Left lobe of liver (tissue), 2 donors: ENCODE measurements at places on chromosomes 5 and 9. TPM values are rescaled to one million over a fixed set of nuclear protein-coding genes. Genes with fewer than 3 reads are reported as not detected.

The AMBP gene
- total RNA-seq, result 6,364 TPM

The PCDHB16 gene
- total RNA-seq, result 0.58 TPM

The BTNL3 gene
- not detected for total RNA-seq

The TSSK1B gene
- total RNA-seq, result not detected

The CD14 gene
- 211 TPM for total RNA-seq

The PAPPA gene
- total RNA-seq, result 0.13 TPM

The HSPB3 gene
- total RNA-seq, result not detected

The LECT2 gene
- total RNA-seq, result 6.5 TPM

The SPATA31D4 gene
- not detected for total RNA-seq

The ADAMTS13 gene
- 21.4 TPM for total RNA-seq

The PCSK5 gene
- total RNA-seq, result 3.2 TPM

The INSL4 gene
- not detected for total RNA-seq

The GRM6 gene
- not detected for total RNA-seq

The SOHLH1 gene
- not detected for total RNA-seq

The EDIL3 gene
- 0.20 TPM for total RNA-seq

The ITGA2 gene
- total RNA-seq, result 0.30 TPM

The STKLD1 gene
- total RNA-seq, result 0.83 TPM

The RALGDS gene
- 4.7 TPM for total RNA-seq

The ERAP2 gene
- total RNA-seq, result 7.1 TPM

The ARSI gene
- 0.43 TPM for total RNA-seq

The TICAM2 gene
- total RNA-seq, result 2.1 TPM

The PCDHGA1 gene
- 0.10 TPM for total RNA-seq

The PTGES gene
- total RNA-seq, result not detected

The SPATA9 gene
- 0.25 TPM for total RNA-seq

The FAM78A gene
- total RNA-seq, result 1.2 TPM

The IL5 gene
- total RNA-seq, result not detected

The PTPRD gene
- 29.4 TPM for total RNA-seq

The DBH gene
- 16.7 TPM for total RNA-seq

The ZNF354C gene
- total RNA-seq, result 1.3 TPM

The PIP5K1B gene
- total RNA-seq, result 0.30 TPM

The PTGR1 gene
- total RNA-seq, result 526 TPM
